ENCODE measurements at places on chromosomes 7 and 10.

- DNase-seq: peak; percentile 33
These were observed 89.5 kb upstream of the PIK3CG start for GRCh38 chr7:106775552-106775936.

DNA sequence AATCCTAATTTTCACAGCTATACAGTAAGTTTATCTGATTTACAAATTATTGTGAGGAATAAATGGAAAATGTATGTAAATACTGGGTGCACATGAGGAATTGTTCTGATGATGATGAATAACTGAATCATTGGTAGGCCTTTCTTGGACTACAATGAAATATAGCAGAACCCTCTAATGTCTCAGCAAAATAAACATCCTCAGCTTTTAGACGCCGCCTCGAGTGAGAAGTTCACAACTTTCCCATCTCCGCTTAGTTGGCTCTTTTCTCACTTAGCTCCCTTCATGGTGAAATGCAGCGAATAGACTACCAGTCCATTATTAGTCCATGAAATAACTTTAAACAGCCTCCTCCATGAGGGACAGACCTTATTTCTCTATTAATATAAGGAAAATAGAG, 182.3 kb downstream of the BICC1 start:
- DNase-seq: no peak

- DNase-seq: no peak
These were observed 413.4 kb upstream of the MKI67 start for GRCh38 chr10:128539510-128540127.

- no peak for DNase-seq
These were observed 22.2 kb downstream of the YAE1 start for GRCh38 chr7:39588416-39588815.

DNA sequence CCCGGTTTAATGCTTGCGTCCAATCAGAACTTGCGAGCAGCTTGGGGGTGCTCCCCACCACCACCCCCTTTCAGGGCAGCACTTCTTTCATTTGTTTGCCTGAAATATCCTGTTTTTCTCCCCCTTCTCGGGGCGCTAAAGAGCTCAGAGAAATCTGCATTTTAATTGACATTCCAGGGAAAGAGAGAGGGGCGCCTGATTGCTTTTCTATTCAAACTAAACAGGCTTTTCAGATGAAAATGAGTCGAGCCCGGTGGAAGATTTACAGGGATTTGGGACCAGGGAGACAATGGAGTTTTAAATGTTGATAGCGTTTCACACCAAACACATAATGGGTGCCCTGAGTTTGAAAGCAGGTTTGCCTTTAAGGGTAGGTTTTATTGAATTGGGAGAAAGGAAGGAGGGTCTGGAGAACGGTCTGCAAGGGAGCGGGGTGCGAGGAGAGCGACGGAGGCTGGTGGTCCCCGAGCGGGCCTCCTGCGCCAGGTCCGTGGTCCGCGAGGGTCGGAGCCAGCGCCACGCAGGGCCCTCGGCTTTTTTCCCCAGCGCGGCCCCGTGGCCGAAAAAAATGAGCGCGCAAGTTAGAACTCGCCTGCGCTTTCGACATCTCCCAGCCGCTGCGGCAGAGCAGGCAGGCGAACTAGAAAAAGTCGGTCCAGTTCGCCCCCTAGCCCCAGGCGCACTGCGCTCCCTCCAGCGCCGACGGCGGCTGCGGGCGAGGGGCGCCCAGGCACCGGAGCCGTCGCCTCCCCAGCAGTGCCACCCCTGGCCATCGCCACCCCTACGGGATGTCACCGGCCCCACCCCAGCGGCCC, 1.3 kb downstream of the FGFR2 start:
- no peak for DNase-seq

- no peak for DNase-seq
These were observed 63.3 kb downstream of the NKX6-2 start for GRCh38 chr10:132722394-132723329.
